ENCODE measurements at places on chromosomes 2 and 18.

DNA sequence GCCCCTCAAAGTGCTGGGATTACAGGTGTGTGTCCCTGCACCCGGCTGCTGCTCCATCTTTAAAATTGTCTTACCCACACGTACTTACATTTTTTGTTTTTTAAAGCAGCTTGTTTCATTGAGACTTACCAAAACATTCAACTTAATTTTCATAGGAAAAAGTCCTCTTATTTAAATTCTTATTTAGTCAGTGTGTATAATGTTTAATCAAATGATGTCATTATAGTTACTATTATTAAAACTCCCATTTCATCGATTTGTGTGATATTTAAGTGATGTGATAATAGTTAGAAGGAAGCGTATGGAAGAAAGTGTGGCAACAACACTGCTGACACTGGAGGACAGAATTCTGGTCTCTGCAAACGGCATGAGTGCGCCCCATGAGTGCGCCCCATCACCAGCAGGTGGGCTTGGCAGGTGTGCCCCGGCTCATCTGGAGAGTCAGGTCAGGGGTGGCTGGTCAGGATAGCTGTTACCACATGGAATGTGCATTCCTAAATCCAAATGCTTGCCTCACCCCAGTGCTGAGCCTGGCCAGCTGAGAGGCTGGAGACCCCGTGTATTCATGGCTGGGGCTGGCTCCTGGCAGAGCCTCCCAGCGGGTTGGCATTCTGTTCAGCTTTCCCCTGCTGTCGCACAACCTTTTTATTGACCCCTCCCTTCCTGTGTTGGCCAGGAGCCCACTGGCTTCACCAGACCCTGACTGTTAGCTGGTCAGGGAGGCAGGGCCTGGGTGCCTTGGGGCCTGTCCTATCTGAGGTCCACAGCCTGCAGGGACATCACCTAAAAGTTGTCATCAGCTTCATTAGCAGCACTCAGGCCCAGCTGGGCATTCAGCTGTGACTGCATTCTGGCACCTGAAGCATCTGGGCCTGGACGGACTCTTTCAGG, 79.7 kb downstream of the AGAP1 start:
- no peak for DNase-seq

DNA sequence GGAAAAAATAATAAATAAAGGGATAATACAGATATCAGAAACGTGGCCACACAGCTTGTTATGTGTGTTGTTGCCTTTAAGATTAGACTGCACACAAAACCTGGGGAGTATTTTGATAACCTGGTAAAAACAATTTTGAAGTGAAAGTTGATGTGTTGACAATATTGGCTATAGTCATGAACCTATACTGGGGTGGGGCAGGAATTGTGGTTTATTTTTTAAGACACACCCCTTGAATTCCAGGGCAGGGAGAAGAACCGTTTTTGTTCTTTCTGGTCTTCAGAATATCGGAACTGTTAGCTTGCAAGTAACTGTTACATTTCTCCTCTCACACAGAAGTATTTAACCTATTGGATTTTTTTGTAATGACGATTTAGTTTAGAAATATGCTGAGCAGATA, 80.4 kb downstream of the LIMS1 start:
- DNase-seq = no peak

DNA sequence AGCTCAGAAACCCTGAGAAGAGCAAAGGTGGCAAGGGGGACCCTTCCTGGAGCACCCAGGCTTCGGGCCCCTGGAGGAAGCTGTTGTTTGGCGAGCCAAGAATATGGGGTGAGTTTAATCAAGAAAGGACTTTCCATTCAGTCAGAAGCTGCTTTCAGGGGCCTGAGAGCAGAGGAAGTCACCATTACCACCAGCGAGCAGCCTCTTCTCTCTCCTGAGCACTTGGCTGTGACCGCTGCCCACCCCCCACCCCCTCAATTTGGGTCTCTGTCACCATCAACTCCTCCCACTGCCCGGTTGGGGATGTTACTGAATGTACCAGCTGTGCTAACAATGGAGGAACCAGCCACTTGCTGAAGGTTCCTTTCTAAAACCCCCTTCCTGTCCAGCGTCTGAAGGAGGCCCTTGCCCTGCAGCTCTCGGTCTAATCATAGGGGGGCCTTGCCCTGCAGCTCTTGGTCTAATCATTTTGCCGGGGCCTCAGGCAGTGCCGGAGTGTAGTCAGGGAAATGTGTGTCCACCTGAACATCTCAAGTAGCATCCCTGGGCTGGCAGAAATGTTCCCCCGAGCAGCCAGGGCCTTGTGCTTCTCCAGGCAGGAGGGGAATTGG, 943 bp downstream of the INPP5D start:
- no peak for DNase-seq

GRCh38 chr2:226788064-226788463, 11.6 kb downstream of the IRS1 start:
- no peak for DNase-seq

DNA sequence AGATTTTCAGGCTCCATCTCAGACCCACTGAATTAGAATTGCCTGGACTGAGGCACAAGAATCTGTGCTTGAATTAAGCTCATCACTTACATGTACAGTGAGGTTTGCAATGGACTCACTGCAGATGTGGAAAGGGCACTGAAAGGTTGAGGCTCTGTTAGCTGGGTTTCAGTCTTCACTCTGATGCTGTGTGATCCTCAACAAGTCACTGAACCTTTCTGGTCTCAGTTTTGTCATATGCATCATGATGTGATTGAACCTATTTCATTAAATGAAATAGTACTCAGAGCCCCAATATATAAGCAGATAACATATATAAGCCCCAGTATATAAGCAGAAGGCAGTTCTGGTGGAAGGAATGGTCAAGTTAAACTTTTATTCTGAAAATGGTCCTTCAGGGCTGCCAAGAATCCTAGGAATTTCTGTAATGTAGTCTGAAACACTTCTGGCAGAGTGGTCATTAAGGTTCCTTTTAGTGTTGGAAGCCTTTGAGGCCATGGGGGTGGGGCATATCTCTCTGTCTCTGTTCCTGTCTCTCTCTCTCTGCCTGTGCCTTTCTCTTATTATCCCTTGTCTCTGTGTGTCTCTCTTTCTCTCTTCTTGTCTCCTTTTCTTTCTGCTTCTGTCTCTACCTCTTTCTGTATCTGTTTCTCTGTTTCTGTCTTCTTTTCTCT, 110.4 kb downstream of the ADCYAP1 start:
- no peak for DNase-seq

DNA sequence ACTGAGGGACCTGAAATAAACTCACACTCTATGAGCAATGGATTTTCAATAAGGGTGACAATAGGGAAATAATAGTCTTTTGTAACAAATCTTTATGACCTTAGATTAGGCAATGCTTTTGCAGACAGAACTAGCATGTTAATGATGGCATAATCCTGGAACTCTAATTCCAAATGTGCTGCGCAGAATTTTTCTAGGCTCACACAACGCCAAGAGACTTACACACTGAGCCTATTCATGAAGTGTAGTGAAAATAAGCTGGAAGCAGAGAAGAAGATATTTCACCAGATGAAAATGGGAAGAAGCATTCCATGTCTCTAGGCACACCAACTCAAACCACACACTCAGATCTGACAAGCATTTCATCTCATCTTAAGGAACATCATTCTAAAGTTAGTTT, 178.5 kb downstream of the L3MBTL4 start:
- no peak for DNase-seq

GRCh38 chr2:41908349-41908748, 139.5 kb upstream of the PKDCC start:
- DNase-seq = no peak
